ENCODE measurements at places on chromosomes 1 and 21.

- no peak for DNase-seq
Observed at GRCh38 chr21:42582787-42583476, 69.3 kb downstream of the SLC37A1 start.

DNA sequence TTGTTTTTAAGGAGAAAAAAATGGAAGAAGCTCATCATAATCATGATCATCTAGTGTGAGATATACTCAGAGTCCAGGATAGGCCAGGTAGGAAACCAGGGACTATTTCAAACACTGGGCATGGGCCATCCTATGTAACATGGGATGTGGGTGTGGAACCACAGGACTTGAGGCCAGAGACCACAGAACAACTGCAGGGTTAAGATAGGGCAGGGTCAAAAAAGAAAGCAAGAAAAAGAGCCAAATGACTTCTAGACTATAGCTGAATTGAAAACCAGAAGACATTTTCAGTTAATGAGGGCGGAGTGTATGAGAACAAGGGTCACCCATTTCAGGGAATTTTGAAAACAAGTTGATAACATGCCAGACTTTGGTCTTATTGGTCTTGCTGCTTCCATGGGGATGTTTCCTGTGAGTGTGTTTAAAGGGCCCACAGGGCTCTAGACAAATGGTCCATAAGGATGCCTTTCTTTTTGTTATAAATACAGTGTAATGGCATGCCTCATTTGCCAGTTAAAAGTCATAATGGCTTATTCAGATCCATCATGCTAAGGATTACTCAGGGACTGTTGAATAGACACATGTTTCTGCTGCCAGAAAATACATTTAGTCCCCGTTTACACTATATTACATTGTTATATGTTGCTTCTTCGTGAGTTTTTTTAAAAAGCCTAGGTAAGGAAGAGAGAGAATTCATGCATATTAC lies 182.0 kb upstream of the C21orf91 start:
- no peak for DNase-seq

DNA sequence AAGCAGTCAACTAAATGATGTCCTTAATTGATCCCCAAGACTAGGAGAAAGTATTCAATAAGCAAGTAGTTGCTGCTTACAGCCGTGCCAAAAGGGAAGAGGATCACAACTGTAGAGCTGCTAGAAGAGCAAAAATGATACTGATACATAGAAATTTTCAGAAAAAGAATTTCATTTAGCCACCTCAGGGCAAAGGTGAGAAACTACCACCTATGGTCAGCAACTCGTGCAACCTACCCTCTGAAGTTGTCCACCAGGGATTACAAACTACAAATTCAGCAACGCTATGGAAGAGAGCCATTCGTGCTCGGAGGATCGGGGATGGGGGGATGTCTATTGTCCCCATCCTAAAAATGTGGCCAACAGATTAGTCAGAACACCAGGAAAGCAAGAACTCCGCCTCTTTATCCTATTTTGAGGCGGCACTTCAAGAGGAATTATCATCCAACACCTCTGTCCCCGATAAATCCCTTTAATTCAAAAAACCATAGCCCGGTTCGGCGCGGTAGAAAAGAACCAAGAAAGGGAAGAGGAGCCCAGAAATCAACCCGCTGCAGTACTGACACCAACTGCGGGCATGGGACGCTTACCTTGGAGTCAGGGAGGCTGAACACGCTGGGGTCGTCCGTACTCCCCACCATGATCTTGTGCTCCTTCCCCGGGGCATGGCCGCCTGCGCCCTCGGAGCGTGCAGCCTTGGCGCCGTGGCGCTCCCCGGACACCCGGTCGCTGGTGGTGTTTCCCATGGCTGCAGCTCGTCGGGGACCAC lies 687 bp downstream of the PRKAB2 start:
- no peak for DNase-seq

- no peak for DNase-seq
Observed at GRCh38 chr1:145999321-146000024, 3.1 kb upstream of the TXNIP start.

DNA sequence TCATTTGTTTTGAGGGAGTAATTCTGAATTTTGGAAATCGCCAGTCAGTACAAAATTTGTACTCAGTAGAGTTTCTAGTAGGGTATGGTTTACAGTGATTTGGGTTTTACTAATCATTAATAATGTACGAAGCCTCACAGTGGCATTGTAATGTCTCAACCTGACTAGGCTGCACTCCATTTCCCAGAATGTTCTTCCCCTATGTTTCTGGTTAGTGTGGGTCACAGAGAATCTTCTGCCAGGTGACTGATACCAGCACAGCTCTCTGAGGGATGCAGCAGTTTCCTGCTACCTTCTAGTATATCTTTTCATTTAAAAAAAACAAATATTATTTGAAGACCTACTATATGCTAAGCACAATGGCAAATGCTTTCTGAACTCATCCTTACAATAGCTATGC lies 112.9 kb downstream of the PTPN14 start:
- DNase-seq, result no peak

Measured in activated CD4-positive, alpha-beta T cell treated with anti-CD3 and anti-CD28 coated beads for 4 hours (primary cell).